SHP77 treated with DMSO at 0.1 percent for 48 hours (cell line): ENCODE measurements at places on chromosomes 2 and 18.

GRCh38 chr2:230266638-230267037 lies 41.1 kb downstream of the SP140 start:
- no peak for DNase-seq

DNA sequence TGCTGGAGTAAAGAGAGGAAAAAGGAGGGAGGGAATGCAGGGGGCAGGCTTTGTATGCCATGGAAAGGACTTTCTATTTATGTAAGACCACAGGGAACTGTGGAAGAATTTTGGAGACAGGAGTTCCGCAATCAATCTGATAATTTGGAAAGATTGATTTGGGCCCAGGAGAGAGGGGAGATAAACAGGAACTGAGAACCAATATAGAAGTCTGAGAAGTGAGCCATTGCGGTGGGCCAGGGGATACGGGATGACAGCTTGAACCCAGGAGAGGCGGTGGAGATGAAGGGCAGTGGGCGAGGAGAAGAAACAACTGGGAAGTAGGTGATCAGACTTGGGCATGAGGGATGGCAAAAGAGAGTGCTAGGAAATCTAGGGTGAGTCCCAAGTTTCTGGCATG lies 23.7 kb downstream of the RASGRP3 start:
- DNase-seq, result no peak

DNA sequence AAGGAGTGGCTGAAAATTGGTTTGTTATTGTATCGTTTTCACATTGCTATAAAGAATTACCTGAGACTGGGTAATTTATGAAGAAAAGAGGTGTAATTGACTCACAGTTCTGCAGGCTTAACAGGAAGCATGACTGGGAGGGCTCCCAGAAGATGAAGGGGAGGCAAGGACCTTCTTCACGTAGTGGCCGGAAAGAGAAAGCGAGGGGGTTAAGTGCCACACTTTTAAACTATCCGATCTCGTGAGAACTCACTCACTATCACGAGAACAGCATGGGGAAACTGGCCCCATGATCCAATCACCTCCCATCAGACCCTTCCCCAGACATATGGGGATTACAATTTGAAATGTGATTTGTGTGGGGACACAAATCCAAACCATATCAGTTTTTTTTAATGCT lies 81.6 kb downstream of the FBXO15 start:
- DNase-seq, result no peak

GRCh38 chr18:67421651-67422050 lies 94.9 kb downstream of the DSEL start:
- DNase-seq, result no peak

DNA sequence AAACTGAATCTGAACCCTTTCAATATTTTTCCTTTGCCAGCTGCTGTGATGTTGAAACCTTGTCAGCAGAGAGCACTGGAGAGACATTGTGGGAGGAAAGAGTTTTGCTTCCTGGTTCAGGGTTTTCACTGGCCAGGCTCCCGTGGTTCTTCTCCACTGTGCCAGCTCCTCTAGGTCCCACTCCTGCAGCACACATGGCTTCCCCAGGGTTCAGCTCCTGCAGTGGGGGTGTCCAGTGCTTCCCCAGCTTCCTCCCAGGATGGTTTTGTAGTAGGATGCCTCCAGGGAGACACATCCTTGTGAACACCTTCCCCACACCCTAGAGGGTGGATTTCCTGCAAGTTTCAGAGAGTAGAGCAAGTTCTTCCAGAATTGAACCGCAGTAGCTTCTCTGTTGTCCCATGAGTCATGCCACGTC lies 24.0 kb upstream of the SULT1C3 start:
- DNase-seq, result peak; percentile 20

DNA sequence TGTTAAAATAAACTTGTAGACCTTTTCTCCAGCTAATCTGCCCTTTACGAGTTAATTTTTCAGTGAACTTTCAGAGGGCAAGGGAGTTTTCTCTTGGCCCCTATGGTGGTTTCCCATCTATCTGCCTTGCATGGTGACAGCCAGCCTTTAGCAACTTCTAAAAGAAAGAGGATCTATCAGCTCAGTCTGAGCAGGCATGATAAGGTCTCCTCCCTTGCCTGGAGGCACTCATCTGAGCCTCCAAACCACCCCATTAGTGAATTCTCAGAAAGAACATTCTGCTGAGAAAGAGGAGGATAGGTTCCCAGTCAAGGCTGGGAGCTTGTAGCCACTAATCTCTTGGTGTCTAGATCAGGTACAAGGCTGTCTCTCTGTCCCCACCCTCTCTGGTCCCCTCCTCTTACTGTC lies 10.7 kb upstream of the GYPC start:
- DNase-seq, result no peak

DNA sequence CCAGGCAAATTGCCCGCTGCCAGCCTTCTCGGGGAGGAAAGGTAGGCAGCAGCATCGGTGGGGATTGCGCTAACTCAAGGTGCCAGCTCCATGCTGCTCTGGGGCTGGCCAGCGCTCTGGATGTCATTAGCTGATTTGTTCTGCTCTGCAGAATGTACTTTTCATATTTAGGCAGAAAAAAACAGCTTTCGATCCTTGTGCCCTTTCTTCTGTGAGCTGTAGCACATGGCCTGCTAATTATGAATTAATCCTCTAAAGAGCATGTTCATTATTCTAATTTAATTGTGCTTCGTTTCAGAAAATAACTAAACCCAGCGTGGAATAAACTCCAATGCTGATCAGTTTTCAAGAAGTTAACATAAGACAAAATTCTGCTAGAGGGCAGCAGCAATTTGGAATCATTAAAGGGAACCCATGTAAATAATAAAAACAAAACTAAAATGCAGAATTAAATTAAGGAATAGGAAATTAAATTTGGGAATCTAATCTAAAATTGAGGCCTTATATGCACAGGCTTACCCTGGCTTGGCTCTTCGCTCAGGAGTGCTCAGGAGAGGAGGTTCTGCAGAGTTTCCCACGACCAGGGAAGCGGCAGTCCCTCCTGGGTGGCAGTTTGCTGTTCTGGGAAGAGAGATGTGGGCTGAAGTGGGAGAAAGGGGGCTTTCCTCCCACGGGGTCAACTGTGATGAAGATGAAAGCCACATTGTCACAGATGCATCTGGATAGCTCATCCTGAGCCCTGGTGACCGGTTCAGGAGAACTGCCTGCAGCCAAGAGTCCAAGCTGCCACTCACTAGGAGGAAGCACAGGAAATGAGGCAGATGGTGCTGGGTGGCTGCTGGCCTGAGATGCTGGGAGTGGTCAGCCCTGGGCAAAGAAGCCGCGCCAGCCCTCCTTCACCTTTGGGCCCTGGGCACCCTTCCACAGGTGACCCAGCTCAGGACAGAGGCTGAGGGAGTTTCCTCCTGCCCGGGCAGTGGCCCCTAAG lies 93.2 kb upstream of the PKDCC start:
- DNase-seq, result no peak

GRCh38 chr2:163198972-163199371 lies 360.4 kb upstream of the KCNH7 start:
- DNase-seq, result no peak

DNA sequence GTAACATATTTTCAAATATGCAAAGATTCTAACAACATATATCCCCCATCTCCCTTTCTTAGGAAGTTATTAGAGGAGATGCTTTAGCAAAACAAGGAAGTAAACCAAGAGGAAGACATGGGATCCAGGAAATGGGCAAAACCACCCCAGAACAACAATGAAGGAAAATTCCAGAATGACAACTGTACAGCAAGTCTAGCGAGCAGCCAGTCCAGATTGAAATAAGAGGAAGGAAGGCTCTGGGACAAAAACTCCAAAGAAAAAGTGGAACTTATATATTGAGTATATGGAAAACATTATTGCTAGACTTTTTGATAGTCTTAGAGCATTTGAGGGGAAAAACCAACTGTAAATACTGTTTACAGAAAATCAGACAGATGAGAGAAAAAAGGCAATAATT lies 2.9 kb upstream of the ARPC2 start:
- no peak for DNase-seq

DNA sequence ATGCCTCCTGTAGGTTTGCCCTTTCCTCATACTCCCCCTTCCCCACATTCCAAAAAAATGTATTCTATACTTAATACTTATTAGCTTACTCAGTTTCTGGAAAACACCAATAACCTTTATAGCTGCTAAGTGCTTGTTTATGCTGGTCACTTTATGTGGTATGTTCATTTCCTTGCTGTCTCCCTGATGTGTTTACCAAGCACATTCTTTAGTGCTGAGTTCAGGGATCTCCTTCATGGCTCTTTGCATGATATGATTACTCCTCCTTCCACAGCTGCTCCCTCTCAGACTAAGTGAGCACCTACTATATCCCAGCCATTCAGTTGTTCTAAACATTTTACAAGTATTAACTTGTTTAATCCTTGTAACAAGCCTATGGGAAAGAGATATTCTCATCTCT lies 698.3 kb upstream of the FANCL start:
- no peak for DNase-seq

DNA sequence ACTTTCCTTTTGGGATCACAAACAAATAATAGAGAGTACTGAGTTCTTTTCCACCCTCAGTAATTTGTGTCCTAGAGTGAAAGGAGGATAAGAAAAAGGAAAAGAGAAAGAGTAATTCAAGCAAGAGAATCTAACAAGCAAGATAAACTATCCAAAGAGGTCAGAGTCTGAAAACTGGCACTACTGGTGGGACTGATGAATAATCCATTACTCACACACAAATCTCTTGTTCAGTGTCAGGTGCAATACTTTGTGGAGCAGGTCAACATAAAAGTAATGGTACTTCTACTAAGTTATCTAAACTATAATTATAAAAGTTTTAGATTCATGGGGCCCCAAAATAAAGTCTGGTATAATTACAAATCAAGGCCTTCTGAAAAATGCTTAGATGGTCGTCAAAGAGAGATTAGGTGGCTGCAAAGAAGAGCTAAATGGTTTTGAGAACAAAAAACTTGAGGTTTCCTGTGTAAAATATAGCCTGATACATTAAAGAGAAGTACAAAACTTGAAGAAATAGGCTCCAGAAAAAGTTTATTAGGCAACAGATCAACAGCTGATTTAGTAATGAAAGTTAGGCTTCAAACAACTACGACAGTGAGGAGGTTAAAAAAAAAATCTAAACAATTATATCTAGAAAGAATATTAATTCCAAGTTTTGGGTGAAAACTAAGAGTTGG lies 109.4 kb downstream of the BAZ2B start:
- no peak for DNase-seq

DNA sequence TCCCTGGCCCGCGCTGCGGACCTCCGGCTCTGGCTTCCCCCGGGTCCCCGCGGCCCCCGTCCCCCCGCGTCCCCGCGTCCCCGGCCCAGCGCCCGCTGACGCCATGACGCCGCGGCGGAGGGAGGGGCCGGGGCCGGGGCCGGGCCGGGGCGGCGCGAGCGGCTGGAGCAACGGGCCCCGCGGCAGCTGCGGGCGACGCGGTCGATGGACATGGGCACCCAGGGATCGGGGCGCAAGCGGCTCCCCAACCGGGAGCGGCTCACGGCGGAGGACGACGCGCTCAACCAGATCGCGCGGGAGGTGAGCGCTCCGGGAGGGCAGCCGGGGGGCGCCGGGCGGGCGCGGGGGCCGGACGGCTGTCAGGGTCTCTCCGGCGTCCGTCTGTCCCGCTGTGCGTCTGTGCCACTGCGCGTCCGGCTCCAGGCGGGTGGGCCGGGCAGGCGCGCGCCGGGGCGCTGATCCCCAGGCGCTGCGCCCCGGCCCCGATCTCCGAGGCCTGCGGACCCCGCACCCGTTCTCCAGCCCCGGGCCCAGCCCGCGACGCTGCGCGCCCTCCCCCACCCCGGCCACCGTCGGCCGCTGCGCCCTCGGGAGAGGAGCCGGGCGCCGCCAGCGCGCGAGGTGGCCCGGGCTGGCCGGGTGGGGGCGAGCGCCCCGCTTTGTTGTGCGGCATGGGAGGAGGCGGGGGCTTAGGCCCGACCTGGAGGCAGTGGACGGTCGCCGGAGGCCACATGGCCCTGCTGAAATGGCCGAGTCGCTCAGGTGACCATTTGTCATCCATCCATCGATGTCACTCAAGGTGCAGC lies at the start of gene LRRFIP1:
Gene LRRFIP1 (plus strand): TSS at position 147 of the 806 bp plus-strand sequence. CDS start 58 bp downstream, at position 205.
- no peak for DNase-seq

DNA sequence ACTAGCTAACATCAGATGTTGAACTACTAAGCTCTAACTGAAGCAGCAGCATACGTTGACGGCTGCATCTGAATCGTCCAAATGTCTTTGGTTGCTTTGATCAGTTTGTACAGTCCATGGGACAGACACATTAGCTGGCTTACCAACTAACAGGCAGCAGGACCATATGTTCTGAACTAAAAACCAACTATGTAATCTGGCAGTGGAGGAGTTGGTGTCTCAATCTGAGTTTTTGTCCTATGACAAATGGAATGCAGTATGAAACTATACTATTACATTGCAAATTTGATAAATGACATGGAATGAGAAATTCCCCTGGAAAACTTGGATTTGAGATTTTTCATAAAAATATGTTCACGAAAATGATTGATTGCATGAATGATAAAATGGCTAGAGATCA lies 79.5 kb downstream of the EPHA4 start:
- no peak for DNase-seq

DNA sequence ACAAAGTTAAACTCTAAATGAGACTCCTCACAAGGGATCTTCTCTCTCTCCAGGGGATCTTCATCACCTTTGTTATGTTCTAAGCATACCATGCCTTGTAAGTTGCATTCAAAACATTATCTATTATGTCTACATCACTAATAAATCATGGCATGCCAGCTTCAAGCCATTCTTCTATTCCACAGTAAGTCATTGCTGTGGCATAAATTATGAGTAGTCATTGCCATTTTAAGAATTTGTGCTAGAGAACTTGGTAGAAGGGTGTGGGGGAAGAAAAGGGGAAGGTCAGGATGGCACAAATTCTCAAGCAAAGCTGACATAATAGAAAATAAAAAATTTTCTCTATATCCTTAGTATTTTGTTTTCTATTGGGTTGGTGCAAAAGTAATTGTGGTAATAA lies 33.5 kb downstream of the BARD1 start:
- no peak for DNase-seq

GRCh38 chr2:26018184-26019055 lies 15.5 kb upstream of the RAB10 start:
- no peak for DNase-seq

DNA sequence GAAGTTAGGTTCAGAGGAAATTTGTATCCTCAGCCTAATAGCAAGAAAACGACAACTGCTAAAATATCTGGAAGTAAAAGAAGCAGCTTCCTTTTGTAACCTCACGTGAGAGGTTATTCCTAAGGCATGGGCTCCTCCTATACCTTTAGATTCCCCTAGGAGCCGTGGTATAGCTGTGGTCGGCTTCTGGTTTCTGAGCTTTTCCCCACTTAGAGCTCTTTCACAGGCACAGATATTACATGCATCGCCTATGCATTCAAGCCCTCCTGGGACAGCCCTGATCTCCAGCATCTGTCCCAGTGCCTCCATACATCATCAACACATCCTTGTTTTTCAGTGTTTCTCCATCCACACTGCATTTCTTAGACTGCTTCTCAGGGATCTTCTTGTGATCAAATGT lies 289.0 kb downstream of the ALPK2 start:
- DNase-seq, result no peak

DNA sequence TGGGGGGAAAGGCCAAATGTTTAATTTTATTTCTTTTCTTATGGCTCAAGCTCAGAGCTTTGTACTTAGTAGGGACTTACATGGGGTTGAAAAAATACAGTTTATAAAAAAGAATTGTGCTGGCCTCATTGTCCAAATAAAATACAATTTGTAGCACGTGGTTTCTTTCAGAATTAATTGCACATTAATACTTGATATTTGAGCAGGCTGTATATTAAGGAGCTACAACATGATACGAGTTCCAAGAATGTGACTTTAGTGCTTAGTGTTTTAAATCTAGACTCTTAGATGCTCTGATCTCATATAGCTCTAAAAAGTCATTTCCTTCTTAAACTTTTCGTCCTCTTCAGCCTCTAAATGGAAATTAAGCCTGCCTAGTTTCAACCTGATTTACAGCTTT lies 46.4 kb upstream of the RASGRP3 start:
- DNase-seq, result no peak
